ENCODE measurements at places on chromosomes 13 and 19. TPM values are rescaled to one million over a fixed set of nuclear protein-coding genes. Genes with fewer than 3 reads are reported as not detected.

The SPRED3 gene
- not detected for total RNA-seq

The DCAF15 gene
- total RNA-seq, result 6.3 TPM

The ZIC5 gene
- not detected for total RNA-seq

The ZNF709 gene
- total RNA-seq, result 5.7 TPM

The SHC2 gene
- 7.8 TPM for total RNA-seq

The SIX5 gene
- 8.4 TPM for total RNA-seq

The NCR1 gene
- total RNA-seq, result not detected

The HSPB6 gene
- total RNA-seq, result 52.7 TPM

The SMIM44 gene
- not detected for total RNA-seq

The GFY gene
- not detected for total RNA-seq

All from skeletal muscle tissue (tissue), 5 donors.